Stimulated activated CD4-positive, alpha-beta T cell treated with anti-CD3 and anti-CD28 coated beads, Interleukin-4, amount 100 ng/mL, for 4 hours (primary cell): ENCODE measurements at places on chromosomes 16 and 17.
A peak's percentile ranks its signal among the peaks of the same experiment; 100 is the strongest.

- DNase-seq = no peak
Measured at GRCh38 chr17:6040504-6040903, 29.7 kb upstream of the WSCD1 start.

- no peak for DNase-seq
Measured at GRCh38 chr16:787321-787966, 737 bp downstream of the RPUSD1 start.

GRCh38 chr17:63082952-63083351 lies 116.9 kb downstream of the TANC2 start:
- no peak for DNase-seq

- DNase-seq = peak; percentile 69
Measured at GRCh38 chr17:27471321-27472269, 15.3 kb downstream of the KSR1 start.

DNA sequence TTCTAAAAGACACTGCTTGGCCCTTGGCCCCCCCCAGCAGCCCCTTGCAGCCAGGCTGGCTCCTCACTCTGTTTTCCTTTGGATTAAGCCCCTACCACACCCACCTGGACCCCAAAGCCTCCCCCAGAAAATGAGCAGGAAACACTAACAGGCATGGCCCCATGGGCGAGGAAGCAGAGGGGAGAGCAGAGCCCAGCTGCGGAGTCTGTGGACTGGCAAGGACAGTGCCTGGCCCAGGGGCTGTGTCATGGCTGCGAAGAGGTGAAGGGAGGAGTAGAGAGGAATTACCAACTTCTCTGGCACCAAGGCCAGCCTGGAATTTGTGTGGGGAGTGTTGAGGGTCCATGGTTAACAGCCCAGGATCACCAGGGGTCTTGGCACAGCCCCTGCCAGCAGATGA lies 47.4 kb downstream of the MRC2 start:
- DNase-seq = no peak

DNA sequence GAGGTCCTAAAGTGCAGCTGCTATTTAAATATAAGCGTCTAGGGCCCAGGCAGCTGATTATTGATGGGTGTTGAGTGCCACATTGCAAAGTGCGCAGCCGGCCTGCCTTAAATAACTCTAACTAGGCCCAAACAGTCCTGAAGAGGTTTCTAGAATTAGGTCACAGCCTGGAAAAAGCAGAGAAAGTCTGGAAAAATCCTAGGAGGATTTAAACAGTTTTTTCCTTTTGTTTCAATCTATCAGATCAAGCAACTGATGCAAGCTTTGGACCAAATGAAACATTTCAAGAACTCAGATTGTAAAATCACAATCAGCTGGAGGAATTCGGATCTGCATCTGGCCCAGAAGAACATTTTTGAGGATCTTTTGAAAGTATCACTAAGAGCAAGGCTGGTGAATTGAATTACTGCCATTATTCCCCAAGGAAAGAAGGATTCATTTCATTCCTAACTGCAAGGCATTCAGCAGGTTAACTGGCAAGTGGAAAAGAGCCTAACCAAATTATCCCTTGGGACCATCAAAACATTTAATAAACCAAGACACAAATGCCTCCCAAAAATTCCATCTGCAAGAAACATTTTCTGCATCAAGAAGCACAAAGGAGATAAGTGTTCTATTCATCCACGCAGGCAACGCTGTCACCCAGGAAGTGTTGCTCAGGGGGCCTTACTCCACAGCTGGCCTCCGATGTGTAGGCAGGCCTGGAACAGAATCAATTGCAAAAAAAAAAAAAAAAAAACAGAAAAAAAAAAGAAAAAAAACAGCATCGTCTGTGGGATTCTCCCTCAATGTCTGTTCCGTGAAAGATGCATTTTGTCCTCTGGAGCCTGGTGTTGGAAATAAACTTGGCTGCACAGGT lies 46.1 kb downstream of the IRX3 start:
- no peak for DNase-seq

DNA sequence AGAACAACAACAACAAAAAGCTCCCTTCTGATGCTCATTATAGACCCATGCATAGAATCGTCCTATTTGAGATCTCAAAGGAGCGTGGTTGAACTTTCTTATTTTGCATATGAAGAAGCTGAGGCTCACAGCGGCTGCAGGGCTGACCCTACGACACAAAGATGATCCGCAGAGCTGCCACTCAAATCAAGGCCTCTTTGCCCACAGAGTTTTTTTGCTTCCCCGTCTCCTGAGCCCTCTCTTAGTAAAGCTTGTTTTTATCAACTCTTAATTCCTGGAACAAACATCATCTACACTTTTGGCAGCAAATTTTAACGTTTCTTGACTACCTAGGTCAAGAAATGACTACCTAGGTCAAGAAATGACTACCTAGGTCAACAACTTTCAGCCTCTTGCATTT lies 73.7 kb downstream of the C16orf95 start:
- no peak for DNase-seq

GRCh38 chr16:20114356-20114755 lies 40.7 kb upstream of the GPR139 start:
- no peak for DNase-seq

- DNase-seq = no peak
Measured at GRCh38 chr17:75075597-75076336, 12.0 kb upstream of the SLC16A5 start.

DNA sequence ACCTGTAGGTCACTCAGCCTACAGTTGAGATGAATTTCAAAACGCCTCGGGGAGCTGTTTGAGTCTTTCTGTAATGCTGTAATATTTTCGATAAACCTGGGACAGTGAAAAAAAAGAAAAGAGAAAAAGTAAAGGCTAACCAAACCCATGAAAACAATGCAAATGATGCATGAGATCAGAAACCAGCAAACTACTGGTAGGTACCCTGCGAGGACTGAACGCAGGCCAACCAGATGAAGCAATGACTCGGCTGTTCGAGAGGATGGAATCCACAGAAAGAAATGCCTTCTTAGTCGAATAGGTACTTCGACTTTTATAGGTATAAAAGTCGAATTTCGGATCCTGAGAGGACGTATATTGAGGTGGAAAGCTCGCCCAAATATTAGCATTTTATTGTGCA lies 509 bp upstream of the ATAD5 start:
- no peak for DNase-seq

DNA sequence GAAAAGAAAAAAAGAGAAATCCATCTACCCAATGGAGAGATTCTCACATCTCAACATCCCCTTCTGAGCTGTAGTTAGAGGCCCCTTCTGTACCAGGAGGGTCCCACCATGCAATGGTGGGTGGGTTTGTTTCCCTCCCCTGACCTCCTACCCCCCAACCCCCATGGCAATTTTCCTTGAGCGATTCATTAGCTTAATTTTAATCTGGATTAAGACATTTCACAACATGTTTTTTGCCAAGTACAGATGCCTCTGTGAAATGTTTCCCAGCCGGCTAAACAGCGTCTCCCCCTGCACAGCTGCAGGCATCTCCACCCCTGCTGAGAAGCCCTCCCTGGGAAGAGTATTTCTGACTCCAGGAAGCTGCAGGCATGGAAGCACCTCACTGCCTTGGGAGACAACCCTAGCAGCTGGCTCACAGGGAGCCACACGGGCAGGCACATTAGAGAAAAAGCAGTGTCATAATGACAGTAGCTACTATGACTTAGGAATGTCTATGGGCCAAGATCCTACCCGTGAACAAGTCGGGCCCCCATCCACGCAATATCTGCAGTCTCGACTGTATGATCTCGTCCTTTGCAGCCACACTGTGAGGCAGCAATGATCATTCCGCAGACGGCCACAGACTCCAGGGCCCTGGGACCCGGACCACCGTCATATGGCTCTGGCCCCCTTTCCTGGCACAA lies 117.3 kb downstream of the ADCY9 start:
- no peak for DNase-seq

DNA sequence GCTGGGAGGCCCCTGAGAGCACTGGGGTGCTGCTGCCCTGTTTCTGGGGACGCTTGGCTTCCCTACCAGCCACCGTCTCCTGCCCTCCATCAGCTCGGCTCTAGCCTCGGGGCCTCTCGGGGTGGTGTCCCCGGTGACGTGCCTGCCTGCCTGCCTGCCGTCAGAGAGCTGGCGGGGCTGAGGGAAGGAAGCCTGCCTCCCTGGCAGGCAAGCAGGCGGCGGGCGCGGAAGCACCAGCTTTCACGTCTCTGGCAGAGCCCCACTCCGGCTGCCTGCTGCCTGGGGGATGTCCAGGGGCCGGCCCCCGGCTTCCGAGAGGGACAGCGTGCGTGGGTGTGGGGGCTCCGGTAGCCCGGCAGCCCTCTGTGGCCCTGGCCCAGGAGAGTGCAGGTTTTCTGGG lies 9.3 kb downstream of the CENPX start:
- DNase-seq = no peak

DNA sequence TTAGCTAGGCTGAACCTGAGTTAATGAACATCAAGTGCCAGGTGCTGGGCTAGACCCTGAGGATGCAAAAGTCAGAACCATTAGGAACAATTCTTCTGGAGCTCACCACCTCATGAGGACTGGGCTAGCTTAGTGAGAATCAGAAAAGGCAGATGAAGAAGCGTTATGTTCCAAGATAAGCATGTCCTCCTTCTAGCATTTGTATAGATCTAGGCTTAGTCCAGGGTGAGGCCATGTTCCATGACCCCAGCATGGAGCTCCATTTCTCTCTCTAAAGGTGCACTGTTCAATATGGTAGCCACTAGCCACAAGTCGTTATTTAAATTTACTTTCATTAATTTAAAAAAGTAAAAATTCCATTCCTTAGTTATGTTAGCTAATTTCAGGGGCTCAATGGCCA lies 365.3 kb upstream of the CCL2 start:
- DNase-seq = no peak

DNA sequence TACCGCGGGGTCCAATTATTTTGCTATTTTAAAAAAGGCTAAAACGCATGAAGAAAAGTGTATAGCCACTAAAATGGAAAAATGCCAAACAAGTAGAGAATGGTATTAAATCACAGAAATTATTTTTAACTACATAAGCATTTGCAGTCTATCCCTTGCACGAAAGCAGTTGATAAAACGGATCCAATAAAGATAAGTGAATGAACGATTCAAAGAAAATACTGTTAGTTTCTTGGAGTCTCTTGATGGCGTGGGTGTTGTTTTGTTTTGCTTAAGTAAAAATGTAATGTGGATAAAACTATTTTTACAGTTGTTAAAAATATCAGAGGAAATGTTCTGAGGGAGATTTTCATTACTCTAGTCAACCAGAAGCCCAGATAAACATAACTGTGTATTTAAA lies 9.3 kb downstream of the HS3ST3A1 start:
- no peak for DNase-seq

GRCh38 chr16:83967838-83968305 lies at the start of gene NECAB2:
Gene NECAB2, plus strand, starts transcription at chr16:83968244. Its CDS starts 405 bp downstream, at chr16:83968649.
- no peak for DNase-seq

DNA sequence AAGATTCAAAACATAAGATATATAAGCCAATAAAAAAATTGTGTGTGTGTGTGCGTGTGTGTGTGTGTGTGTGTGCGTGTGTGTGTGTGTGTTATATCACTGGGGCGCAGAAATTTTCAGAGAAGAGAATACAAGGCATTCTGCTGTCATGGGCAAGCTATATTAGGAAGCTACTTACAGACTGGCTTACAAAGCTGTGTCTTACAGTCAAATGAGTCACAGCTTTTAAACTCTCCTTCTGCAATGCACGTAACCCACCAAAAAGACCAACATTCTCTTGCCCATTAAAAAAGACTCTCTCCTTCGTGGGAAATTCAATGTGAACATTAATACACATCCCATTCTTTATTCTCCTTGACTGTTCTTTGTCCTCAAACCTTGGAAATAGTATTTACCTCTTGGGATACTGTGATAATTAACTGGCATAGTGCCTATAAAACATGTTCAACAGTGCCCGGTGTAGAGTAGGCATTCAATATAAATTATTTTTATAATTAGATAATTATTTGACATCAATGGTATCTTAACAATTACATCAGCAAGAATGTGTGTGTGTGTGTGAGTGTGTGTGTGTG lies 860.4 kb upstream of the SOX9 start:
- no peak for DNase-seq

DNA sequence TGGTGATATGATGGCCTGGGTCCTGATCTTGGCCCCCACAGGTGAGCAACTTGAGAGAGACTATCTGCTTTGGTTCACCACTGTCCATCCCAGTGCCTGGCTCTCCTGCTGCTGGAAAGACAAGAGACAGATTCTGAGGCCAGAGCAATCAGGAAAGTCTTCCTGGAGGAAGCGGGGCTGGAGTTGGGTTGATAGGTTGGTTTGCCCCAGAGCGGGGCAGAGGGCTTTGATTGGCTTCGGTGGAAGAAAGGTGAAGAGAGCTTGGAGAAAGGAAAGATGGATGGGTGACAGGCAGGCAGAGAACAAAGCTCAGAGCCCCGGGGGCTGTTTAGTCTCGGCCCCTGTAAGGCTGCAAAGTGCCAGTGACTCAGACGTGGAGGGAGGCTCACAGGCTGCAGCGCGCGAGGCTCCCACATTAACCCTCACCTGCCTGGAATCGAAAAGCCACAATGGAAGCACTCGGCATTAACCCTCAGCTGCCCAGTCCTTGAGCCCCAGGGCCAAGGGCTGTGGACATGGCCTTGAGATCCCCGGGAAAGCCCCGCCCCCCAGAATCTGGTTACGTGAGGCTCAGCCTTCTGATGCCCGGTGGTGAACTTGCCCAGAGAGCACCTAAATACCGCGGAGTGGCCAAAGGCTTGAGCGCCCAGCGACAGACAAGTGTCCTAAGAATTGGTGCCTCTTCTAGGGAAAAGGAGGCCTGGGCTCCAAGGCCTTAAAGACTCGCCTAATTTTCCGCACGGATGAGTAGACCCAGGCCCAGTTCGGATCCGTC lies 996 bp upstream of the CPNE2 start:
- no peak for DNase-seq

DNA sequence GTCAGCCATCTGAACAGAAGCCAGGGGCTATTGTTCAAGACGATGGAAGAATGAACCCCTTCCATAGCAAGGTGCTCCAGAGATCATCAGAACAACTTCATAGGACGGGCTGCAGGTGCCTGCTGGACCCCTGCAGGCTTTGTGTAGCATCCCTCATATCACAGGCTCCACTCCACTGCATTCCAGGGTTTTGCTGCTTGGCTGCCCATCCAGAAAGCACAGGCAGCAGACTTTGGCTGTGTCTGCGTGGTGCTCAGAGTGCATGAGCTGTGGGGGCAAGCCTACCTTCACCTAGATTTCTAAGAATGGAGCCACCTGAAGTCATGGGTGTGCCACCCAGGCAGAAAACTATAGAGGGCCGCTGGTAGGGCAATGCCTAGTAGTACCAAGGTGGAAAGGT lies 93.9 kb upstream of the NLRP1 start:
- no peak for DNase-seq

DNA sequence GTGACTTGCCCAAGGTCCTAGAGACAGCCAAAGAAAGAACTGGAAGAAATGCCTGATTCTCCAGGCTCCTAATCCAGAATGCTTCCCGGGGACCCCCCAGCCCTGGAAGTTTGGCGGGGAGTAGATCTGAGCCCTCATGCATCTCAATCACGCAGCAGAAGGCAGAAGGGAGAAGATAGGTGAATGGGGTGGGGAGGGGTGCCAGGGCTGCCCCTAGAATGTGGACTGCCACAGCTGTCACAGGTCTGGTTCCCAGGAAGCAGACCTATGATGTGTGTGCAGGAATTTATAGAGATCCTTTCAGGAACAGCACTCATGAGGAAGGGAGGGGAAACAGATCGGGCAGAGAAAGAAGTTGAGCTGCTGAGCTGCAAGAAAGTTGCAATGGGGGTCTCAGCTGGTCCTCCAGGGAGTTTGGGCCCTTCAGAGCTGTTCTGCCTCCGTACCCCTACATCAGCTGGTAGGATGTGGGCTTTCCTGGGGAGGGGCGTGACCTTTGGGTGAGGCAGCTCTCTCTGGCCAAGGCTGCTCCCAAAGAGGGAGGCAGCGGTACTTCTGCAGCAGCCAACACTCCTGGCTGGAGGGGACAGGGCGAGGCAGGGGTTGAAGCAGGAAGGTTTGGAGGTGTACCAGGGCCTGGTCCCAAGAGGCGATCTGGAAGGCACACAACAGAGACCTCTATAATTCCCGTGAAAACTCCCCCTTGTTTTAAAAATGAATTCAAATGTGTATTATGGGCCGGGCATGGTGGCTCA lies 43.4 kb downstream of the DNAH9 start:
- DNase-seq = no peak
